Pancreas (tissue), 10 donors: ENCODE measurements at places on chromosomes 13 and 19. TPM values are rescaled to one million over a fixed set of nuclear protein-coding genes. Genes with fewer than 3 reads are reported as not detected.

Gene ATP4A
- 3.0 TPM for total RNA-seq

Gene ZNF625
- 1.9 TPM for total RNA-seq

Gene KASH5
- total RNA-seq: 1.3 TPM

Gene IGFL2
- total RNA-seq: not detected

Gene TRPM4
- 11.8 TPM for total RNA-seq
